ENCODE measurements at places on chromosomes 6 and 20. TPM values are rescaled to one million over a fixed set of nuclear protein-coding genes. Genes with fewer than 3 reads are reported as not detected.

- no peak for DNase-seq
Measured at GRCh38 chr6:120826253-120826652, 508.0 kb downstream of the TBC1D32 start.

The ZFP57 gene
- total RNA-seq = 3.0 TPM

The TNFRSF6B gene
- 19.8 TPM for total RNA-seq

DNA sequence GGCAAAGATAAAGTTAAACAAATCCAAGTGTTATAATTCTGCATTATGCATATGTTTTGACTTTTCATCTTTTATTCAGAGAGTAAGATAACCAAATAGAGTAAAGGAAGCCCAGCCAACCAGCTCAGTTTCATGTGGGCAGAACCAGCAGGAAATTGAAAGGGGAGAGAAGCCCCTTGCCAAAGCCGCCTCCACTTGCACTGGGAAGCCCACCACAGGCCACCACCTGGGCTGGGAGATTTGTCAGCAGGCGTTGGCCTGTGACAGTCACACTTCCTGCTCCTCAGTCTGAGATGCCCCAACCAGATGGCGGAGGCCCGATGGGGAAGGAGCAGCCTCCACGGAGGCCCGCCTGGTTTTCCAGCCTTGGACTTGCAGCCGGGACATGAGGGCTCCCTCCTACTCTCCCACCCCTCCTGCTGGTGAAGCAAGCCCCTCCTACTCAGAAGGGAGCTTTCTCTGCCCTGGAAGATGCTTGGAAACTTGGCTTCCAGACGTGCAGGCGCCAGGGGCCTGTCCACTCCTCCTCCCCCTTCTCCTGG, 166.8 kb upstream of the SULF2 start:
- DNase-seq = no peak

DNA sequence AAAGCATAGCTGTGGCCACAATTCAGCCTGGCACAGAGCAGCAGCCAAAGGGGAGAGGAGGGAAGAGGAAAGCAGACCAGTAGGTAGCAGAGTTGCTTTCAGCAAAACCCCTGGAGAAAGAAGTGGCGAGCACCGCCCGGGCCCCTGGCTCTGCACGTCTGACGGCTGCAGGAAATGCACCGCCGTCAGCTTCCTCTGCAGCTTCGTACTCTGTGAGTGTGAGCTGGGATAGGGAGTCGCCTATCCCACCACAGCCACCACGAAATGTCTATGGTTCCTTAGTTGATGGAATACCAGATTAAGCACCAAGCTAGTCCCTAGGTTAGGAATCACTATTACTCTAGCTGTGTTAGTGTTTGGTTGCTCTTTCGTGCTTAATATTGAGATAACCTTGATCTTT, 79.9 kb upstream of the NAA20 start:
- no peak for DNase-seq

The PPDPF gene
- total RNA-seq = 507 TPM

GRCh38 chr6:42250274-42250931, 32.7 kb upstream of the MRPS10 start:
- DNase-seq = no peak

- DNase-seq = no peak
Measured at GRCh38 chr6:170404036-170404435, 97.5 kb downstream of the FAM120B start.

DNA sequence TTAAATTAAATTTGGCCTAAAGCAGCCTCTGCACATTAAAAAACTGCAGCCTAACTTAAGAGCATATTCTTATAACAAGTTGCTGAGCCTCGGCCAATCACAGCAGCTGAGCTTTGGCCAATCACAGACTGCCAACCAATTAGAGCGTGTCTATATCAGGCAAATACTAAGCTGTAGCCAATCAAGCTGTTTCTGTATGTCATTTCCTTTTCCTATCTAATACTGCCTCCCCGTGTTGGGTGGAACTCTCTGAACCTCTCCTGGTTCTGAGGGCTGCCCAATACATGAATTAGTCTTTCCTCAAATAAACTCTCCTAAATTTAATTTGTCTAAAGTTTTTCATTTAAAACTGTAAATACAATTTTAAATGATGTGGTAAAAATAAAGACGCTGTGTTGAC, 3.9 kb upstream of the TMEM244 start:
- no peak for DNase-seq

- no peak for DNase-seq
Measured at GRCh38 chr6:41748102-41748477, 893 bp upstream of the PGC start.

GRCh38 chr20:3995067-3995748, 20.1 kb downstream of the RNF24 start:
- DNase-seq = no peak

GRCh38 chr6:148304976-148305375, 37.7 kb upstream of the SASH1 start:
- no peak for DNase-seq

The DLL1 gene
- 16.1 TPM for total RNA-seq

The BEND3 gene
- 7.0 TPM for total RNA-seq

DNA sequence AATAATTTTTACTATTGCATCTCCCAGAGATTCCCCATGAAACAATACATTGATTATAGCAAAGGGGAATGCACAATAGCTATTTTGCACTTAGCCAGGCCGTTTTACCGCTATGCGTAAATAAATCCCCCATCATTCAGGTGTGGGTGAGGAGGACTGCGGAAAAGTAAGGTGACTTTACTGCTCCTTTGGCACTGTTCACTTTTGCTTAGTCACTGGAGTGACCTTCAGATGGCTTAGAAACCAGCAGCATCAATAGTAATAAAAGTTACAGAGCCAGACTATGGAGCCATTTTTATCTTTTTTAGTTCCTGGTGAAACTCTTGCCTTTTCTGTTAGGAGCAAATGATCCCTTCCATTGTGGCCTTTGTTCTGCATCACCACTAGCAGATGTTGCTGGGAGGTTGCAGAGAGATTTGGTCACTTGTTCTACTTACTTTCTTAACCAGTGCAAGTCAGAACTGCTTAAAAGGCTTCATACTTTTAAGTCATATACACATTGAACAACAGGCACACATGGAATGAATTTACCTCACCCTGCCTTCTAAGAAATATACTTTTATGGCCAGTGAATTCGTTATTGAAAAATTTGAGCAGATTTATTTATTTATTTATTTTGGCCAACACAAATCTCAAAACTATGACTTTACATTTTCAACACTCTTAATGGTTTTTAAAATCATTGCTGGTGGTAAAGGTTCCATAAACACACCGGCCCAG, 12.1 kb upstream of the BTBD3 start:
- DNase-seq = no peak

The OTOR gene
- total RNA-seq = not detected

The DCDC2 gene
- 15.2 TPM for total RNA-seq

DNA sequence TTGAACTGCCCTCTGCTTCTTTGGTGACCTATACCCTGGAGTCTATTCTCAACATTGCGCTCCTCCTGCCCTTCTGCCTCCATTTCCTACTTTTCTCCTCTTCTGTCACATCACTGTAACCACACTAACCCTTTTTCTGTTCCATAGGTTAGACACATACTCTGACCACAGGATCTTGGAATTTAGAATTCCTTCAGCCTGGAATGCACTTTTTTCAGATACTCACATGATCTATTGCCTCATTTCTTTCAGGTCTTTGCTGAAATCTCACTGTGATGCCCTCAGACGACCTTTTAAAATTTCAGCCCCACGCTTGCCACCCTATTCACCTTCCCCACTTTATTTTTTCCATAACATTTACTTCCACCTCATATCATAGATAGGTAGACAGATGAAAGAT, 5.1 kb downstream of the VNN1 start:
- DNase-seq = no peak

The IPCEF1 gene
- total RNA-seq = 3.2 TPM

GRCh38 chr6:144321839-144322591, 36.9 kb downstream of the UTRN start:
- no peak for DNase-seq

- no peak for DNase-seq
Measured at GRCh38 chr6:100320686-100321085, 144.0 kb downstream of the SIM1 start.

GRCh38 chr6:91462241-91462640, 875.4 kb upstream of the MAP3K7 start:
- DNase-seq = no peak
